ENCODE measurements at places on chromosomes 3 and 15.
A peak's percentile ranks its signal among the peaks of the same experiment; 100 is the strongest.

- no peak for DNase-seq
These were observed 58.4 kb downstream of the SCAPER start for GRCh38 chr15:76846782-76847181.

DNA sequence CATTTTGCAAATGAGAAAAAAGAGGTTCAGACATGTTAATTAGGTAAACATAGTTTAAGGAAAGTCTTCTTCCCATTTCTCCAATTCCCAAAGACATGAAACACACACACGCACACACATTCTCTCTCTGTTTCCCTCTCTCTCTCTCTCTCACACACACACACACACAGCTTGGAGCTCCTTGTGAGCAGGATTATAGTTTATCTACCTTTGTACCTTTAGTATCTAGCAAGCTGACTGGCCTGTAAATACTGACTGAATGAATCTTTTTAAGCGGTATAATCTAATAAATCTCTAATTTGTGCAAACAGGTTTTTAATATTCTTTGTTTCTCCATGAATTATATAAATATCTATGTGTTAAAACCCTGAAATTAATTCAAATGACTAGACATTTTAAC lies 73.3 kb downstream of the UACA start:
- no peak for DNase-seq

DNA sequence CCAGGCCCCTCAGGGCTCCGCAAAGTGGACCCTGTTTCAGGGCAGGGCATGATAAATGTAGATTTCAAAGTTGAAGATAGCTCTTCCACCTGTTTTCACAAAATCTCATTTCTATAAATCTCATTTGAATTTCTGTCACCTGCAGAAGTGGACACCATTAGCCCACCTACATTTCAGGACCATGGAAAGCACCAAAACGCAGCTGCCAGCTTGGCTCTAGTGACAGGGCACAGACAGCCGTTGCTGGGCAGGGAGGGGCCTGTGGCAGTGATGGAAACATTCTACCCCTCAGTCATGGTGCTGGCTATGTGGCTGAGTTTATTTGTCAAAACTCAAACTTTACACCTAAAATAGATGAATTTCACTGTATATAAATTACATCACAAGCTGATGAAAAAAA lies 40.4 kb downstream of the PRR23E start:
- DNase-seq, result no peak

DNA sequence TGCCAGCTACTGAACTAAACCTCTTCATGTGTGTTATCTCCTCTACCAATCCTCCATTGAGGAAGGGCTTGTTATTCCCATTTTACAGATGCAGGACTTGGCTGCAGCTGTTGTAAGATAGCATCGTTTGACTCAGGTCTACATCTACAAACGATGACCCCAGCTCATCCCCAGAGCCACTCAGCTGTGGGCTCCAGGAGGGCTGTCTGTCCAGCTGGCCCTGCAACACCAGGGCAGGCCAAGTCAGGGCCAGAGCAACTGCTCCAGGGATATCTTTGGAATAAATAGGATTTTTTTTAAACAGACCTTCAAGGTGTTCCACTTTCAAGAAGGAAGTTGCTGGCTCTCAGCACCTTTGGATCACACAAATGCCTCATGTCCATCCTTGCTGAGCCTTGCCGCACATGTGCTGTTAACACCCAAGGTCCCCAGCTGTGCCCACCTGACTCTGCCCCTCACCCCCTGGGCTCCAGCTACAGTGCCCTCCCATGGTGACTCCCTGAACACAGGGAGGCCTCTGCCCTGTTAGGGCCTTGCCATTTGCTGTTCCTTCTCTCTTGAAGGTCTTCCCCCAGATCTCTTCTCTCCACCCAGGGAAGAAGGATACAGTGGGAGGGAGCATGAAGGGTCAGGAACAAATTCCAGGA lies 31.0 kb downstream of the ALDH1L1 start:
- no peak for DNase-seq

GRCh38 chr3:58585994-58586393 lies 8.8 kb upstream of the FAM107A start:
- DNase-seq, result no peak

- no peak for DNase-seq
These were observed 102.1 kb downstream of the SRGAP3 start for GRCh38 chr3:9147215-9147895.

DNA sequence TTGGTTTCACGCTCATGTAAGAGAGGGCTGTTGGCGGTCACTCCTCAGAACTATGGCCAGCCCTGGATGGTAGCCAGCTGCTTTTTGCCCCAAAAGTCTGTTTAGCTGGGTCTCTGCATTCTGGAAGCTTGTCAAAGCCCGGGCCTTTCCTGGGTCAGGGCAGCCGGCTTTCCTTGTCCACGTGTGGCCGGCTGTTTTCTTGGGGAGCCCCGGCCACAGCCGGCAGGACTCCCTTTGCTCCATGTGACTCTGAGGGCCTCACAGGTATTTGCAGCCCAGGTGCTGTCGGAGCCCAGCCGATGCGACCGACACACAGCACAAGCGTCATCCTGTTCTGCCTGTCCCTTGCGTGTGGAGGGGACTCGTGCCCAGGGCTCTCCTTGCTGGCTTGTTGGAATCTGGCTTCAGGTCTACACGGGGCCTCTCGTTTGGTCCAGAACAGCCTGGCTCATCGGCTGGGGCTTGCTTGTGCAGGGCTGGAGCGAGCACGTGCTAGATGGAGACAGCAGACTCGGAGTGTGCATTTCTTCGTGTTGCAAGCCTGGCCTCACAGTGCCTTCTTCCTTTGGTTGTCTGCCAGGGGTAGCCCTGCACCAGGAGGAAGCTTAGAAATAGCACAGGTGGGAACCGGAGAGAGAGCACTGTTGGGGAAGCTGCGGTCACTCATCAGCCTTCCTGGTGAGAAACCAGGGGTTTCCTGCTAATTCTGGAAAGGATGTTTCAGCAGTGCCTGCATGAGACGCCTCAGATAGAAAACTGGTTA lies 51.5 kb downstream of the PGPEP1L start:
- peak; percentile 26 for DNase-seq

DNA sequence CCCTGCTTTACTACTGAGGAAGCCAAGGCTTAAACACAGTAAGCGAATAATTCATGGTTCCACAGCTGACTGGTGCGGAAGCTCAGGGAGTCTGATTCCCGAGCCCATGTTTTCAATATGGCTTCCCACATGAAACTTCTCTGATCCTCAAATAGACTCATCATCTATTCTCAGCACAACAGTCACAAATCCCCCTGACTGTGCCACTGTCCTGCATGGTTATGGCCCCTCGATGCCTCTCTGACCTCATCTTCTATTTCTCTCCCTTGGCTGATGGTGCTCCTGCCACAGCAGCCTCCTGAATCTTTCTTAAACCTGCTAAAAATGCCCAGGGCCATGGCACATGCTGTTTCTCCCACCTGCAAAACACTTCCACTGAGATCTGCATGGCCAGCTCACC lies 43.2 kb downstream of the SRGAP3 start:
- DNase-seq, result no peak

GRCh38 chr3:177835917-177836316 lies 638.6 kb upstream of the TBL1XR1 start:
- DNase-seq, result no peak

DNA sequence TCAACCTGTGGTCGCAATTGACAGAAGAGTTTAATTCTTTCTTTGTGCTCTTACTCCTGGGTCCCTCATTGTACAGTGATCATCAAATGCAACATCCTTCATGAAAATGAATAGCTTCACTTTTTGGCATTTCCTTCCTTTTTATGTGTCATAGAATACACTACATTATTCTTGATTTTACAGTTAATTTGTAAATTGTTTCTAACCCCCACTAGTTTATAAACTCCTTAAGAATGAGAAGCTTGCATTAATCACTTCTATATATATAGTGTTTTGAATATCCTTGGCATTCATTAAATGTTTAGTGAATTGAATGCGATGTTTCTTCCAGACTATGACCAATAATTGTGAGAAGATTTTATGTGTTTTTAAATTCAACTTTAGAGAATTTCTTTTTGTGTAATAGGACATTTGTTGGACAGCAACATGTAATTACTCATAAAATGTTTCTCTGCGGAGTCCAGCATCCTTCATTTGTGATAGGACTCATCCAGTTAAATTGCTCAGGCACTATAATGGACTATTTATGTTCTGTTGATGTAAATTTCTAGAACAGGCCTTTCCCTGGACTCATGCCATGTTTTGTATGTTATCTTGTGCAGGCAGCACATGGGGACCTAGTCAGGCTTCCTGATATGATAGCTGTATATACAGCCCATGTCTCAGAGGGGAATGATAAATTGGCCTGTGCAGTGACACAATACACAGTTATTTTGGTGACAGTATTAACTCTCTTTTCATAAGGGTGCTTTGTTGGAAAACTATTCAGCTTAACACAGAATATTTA lies 51.3 kb downstream of the MBNL1 start:
- DNase-seq, result peak; percentile 45

DNA sequence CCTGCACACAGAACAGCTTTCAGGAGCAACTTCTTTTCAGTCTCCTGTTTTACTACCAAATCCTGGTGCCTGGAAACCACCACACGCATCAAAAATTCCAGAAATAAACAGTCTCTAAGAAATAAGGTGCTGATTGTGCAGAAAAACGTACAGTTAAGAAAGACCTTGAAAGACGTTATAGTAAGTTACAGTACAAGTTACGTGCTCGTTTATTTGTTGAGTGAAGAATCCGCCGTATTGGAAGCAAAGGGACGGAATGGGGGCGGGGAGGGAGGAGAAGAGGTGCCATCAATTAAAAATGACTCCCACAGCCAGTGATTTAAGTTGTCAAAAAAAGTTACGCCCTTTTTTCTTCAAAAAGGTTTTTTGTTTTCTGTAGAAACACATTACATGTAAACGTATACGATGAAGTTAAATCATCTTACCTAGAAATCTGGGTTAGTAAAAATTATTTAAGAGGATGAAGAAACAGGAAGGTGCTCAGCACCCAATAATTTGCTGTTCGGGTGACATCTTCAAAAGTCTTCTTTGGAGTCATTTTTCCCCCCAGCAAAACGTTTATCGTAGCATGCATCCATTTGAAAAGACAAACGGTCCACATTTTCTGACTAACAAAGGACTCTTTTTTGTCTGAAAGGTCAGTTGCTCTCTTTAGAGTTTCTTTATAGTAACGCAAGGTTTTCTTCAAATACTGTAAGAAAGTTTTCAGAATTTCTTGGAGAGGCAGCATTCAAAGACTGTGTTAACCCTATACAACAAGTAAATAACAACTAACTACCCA lies 782 bp upstream of the UACA start:
- DNase-seq, result no peak

DNA sequence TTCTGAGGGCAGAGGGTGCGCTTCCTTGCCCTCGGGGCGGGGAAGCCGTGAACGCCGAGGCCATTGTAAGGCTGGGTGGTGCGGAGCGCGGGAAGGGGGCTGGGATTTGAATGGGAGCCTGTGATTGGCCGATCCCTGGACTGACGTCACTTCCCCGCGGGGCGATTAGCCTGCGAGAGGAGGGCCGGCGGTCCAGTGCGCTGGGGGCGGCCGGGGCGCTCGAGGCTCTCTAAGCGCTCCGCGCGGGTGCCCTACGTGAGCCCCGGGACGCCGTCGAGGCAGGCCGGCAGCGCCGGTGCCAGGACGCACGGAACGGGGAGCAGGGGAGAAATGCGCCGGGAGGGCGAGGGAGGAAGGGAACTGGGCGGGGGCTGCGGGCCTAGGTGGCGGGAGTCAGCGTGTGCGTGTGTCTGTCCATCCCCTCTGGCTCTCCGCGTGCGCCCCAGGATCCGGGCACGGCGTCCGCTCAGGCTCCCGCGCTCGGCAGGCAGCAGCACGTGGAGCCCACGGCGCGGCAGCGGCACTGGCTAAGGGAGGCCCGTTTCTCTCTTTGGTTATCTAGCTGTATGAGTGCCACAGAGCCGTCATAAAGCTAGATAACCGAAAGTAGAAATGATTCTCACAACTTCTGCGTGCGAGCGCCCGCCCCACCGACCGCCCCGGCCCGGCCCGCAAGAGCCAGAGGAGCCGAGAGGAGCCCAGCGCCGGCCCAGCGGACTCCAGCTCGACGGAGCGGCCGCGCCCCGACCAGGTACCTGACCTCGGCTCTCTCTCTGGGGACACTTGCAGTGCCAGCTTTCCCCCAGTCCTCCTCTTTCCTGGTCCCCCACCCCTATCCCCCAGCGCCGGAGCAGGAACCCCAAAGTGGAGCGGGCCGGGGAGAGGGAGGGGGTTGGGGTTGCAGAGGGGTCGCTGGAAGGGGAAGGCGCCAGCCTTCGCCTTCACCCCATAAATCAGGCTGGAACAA lies 33.1 kb upstream of the POLG start:
- DNase-seq, result peak; percentile 72

GRCh38 chr3:64341296-64341695 lies 116.0 kb upstream of the PRICKLE2 start:
- no peak for DNase-seq

DNA sequence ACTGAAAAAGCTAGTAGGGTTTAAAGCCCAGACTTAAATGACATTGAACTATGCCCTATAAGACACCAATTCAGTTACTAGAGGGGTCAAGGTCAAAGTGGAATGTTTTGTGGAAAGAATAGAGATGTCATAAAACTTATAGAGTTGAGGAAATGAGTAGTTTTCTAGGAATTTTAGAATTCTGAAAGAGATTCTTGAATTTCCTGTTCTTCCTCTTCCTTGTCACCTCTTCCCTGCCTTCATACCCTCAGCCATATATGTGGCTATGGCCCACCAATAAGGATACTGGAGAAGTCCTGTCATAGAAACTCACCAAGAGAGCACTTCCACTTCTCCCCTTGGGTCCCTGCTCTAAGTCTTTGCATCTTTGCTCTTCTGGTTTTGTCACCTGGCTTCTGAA lies 104.9 kb upstream of the TGFBR2 start:
- DNase-seq, result no peak

- DNase-seq, result no peak
These were observed 247.6 kb upstream of the C2CD4B start for GRCh38 chr15:62412686-62413085.

- DNase-seq, result peak; percentile 13
These were observed 2.3 kb upstream of the SHC4 start for GRCh38 chr15:48965972-48966371.

DNA sequence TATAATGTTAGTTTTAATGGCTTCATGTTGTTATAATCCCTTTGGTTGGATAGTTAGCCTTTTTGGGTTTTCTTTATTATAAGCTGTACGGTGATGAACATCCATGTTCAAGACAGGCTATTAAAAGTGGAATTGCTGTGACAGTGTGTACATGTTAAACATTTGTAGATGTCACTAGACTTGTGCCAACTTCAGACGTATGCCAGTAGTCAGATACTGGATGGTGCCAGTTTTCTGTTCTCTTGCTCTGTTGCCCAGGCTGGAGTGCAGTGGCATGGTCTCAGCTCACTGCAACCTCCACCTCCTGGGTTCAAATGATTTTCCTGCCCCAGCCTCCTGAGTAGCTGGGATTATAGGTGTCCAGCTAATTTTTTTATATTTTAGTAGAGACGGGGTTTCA lies 54.1 kb downstream of the MGA start:
- DNase-seq, result no peak

- DNase-seq, result no peak
These were observed 275.8 kb upstream of the RBMS3 start for GRCh38 chr3:29004885-29005599.

DNA sequence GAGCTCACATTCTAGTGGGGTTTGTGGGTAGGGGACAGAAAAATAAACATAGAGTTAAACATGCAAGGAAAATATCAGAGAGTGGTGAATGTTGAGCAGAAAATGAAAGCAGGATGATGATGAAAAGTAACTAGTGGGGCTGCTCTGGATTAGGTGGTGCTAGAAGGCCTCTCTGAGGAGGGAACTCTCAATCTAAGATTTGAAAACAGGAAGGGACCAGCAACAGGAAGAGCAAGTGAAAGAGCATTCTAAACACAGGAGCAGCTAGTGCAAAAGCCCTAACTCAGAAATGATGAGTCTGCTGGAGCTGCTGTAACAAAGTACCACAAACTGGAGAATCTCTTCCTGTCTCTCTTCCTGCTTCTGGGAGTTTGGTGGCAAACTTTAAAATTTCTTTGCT lies 468.6 kb upstream of the AGTR1 start:
- DNase-seq, result no peak

- DNase-seq, result no peak
These were observed 2.6 kb upstream of the HCLS1 start for GRCh38 chr3:121663171-121663847.

All from globus pallidus (tissue), 1 donor.